ENCODE measurements at places on chromosomes 2 and 18.

DNA sequence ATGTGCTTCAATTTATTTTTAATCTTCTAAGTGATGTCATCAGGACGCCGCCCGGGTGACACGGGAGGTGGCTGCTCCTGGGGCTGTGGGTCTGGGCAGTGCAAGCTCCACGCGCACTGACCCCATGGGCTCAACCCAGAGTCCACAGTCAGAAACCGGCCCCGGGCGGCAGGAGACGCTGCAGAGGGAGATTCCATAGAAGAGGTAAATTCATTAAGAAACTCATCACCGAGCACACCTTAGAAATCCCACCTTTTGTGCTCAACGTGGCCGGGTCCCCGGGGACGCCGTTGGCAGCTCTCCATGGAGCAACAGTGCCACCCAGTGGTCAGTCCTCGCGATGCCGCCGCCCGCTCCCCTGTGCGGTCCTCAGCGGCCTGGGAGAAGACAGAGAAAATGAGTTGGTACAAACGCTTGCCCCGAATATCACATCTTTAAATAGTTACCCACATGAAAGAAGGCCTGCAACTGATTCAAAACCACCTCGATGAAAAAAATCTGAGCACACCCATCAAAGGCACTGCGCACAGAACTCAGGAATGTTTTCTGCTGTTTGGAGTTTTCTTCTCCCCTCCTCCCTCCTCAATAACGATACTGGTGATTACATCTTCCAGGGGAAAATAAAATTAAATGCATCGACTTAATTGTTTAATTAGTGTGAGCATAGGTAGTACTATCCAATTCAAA is 92.6 kb downstream of the CMPK2 start:
- DNase-seq: peak; percentile 25

DNA sequence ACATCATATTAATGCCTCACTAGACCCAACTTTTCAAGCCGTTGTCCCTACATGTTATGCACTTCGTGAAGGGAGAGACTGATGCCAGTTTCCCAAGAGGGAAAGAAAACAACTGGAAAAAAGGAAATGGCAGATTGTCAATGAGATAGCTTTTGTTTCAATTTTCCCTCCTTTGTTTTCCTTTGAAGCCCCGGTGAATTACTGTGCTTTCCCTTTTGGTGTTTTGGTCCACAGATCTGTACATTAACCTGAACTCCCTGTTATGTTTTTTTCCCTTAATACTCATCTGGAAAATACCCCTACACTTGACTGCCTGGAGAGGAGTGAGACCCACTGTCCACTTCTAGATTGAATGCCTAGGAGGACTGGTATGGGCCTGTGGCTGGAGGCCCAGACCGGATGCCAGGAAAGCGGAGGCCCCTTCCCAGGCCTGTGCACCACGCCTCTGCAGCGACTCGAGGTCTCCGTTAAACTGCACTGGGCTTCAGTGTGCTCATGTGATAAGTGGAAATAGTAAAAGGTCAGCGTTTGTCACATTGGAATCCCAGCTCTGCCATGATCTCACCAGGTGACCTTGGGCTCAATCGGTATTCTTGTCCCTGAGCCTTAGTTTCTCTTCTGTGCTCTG is 106.4 kb downstream of the GATA6 start:
- no peak for DNase-seq

DNA sequence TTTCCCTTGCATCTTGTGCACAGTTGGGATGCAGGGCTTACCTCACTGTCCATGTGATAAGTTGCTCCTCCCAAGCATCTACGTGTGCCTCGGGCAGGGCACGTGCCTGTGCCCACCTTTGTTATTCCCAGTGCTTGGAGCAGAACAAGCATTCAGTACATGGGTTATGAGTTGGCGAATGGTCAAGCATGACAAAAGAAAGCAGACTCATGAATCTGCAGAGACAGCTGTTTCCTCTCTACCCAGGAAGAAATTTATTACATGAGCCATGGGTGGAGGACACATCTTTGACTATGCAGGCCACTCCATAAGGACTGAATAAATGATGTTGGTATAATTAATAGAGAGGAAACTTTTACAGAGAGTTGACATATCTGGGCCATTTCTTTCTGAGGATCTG is 127.8 kb downstream of the TPGS2 start:
- DNase-seq: no peak

GRCh38 chr2:214127571-214127970 is 283.3 kb upstream of the VWC2L start:
- no peak for DNase-seq

GRCh38 chr2:140905083-140905781 is 1225.6 kb downstream of the LRP1B start:
- no peak for DNase-seq

- no peak for DNase-seq
Measured at GRCh38 chr2:113234721-113235346, 43.9 kb downstream of the PAX8 start.

GRCh38 chr18:56487801-56488200 is 150.6 kb downstream of the TXNL1 start:
- no peak for DNase-seq

DNA sequence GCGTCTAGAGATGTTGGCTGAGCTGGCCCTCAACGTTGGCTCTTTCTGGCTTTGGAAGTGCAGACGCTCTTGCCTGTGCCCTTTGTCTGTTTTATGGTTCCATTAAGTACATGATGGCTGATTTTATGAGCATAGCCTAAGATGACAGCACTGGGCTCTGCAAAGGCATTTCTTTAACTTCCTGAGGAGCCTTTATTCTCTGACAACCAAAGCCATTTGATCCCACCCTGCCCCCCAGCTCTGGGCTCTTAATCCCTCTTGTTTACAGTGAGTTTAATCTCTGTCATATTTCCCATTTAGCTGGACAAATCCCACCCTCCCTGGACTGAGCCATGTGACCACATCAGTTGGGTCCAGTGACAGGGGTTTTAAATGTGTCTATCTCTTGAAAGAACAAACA is 195.9 kb downstream of the ACKR3 start:
- no peak for DNase-seq

- no peak for DNase-seq
Measured at GRCh38 chr2:220226076-220226475, 598.6 kb downstream of the SLC4A3 start.

GRCh38 chr2:28754321-28754720 is 2.7 kb downstream of the PPP1CB start:
- DNase-seq: no peak

DNA sequence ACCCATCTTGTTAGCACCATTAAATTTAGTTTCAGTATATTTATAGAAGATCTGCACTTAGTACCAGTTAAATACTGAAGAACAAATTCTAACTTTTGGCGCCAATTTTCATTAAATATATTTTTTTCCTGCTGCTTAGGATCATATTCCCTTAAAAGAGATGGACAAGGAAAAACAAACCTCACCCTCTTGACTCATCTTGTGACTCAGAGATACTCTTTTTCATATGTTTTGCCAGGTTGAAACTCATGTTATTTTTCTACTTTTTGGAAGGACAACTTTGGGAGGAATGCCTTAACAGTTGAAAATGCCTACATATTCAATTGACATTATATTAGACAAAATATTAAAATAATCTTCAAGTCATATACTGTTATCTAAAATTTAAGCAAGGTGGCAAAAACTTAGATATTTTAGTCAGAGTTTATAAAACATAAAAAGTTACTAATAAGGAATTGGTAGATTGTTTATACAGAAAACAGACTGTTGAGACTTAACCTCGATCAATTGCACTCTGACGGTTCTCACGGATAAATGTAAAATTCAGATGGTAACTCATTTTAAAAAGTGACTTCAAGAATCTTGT is 36.2 kb downstream of the PNO1 start:
- DNase-seq: no peak

DNA sequence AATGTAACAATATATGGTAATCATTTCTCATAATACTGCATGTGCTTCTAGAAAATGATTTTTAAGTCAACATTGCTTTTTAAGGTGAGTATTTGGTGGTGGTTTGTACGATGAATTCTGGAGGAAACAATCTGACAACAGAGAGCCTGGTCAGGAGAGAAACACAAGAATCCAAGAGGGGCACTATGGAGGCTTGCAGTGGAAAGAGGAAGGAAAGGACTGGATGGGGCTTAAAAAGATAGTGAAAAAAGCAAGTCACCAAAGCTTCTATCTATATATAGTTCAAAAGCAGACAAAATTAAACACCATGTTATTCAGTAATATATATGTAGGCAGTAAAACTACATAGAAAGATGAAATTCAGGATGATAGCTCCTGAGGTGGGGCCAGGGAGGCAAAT is 109.4 kb upstream of the SERTAD2 start:
- no peak for DNase-seq

GRCh38 chr2:239904496-239904895 is 120.6 kb downstream of the NDUFA10 start:
- DNase-seq: no peak

GRCh38 chr18:78160961-78161656 is 818.5 kb upstream of the SALL3 start:
- no peak for DNase-seq

GRCh38 chr18:28281400-28281799 is 104.5 kb upstream of the CDH2 start:
- DNase-seq: no peak

DNA sequence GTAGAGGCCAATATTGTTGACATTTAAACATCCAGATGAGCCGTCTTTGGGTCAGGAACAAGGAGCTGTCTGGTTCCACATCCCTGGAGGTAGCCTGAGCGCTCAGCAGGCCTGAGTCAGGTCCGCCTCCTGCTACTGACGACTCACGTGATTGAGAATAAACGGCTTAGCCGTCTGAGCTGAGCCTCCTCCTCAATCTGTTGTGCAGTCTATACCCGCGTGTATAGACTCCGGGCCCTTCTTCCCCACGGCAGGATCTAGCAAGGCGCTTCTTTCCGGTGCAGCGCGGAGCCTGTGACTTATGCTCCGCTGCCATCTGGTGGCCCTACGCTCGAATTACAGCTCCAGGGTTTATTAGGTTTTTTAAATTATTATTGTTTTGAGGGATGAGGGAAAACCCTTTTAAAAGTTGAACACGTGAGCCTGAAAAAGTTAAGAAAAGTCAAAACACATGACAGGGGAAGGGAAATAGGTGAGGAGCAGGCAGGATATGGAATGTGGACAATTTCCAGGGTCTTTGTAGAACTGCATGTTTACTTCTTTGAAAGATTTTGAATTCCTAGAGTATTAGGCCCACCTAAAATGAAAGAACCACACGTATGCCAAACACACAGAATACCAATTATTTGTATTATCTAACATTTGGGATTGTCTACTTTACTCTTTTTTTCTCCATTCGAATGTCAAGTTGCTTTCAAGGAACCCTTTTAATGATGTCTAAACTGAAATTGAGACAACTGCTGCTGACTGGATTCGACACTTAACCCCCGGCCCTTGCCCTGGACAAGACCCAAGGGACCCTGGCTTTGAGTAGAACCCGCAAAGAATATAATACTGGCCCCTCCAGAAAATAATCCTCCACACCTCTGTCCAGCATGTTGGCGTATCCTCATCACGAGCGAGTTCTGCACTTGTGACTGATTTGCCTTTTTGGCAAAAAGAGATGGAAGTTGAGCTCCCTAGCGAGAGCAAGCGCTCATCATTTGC is 112.4 kb upstream of the ZNF236 start:
- peak; percentile 15 for DNase-seq

- no peak for DNase-seq
Measured at GRCh38 chr2:151191001-151191400, 70.7 kb downstream of the RBM43 start.

GRCh38 chr2:236133410-236134012 is 34.7 kb downstream of the GBX2 start:
- DNase-seq: no peak

DNA sequence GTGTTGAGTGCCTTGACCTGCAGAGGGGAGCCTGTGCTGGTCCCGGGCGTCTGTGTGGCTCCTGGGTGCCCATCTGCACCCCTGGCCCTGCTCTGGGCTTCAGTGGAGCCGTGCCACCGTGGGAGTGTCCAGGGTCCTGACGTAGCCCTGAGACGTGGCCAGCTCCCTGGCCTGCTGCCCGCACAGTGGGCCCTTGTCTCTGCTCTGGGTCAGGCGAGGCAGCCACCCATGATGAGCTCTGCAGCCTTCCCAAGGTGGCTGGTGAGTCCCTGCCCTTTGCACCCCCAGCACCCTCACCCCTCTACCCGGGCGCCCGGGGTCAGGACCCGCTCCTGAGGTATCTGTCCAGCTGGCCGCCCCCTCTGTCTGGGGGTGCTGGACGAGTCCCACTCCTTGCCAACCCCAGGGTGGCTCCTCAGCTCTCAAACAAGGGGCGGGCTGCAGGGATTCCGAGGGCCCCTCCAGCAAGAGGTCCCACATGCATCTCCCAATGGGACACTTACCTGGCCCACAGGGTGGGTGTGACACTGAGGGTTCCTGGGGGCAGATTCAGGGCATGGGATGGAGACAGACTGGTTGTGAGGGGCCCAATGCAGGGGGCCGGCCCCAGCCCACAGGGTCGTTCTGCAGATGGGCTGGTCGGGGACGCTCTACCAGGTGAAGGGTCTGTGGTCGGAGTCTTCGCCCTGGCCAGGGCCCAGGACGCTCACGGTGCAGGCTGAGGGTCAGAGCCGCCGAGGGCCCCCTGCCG is 2.4 kb downstream of the NEU4 start:
- no peak for DNase-seq

GRCh38 chr2:199261239-199261638 is 196.5 kb downstream of the SATB2 start:
- DNase-seq: no peak

- DNase-seq: peak; percentile 28
Measured at GRCh38 chr2:98518101-98518500, 73.4 kb downstream of the INPP4A start.

DNA sequence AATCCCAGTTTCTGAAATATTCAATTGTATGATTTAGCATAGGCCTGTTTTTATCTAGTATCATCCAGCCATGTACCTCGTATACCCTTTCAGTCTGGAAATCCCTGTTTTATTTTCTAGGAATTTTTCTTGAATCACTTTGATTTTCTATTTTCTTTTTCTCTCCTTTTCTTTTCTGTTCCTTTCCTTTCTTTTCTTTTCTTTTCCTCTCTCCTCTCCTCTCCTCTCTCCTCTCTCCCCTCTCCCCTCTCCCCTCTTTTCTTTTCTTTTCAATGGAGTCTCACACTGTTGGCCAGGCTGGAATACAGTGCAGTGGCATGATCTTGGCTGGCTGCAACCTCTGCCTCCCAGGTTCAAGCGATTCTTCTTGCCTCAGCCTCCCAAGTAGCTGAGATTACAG is 63.5 kb downstream of the SMCHD1 start:
- no peak for DNase-seq

DNA sequence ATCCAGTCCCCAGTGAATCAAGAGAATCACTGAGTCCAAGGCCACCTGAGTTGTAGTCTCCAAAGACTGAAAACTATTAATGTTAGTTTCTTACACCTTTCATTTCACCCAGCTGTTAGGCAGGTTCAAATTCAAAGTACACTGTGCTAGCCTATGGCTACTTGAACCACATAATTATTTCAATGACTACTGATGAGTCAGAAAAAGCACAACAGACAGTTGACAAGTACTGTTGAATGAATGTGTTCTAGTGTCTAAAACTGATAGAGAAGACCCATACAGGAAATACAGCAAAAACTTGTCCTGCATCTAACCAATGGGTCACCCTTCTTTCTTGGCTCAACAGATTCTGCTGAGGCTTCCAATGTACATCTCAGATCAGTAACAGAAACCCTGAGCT is 160.9 kb downstream of the MYO5B start:
- DNase-seq: no peak
